Activated CD4-positive, alpha-beta T cell treated with anti-CD3 and anti-CD28 coated beads for 4 hours (primary cell): ENCODE measurements at places on chromosomes 6 and 20.
A peak's percentile ranks its signal among the peaks of the same experiment; 100 is the strongest.

GRCh38 chr20:20525756-20526155 lies 157.9 kb downstream of the INSM1 start:
- no peak for DNase-seq

GRCh38 chr6:134853111-134854055 lies 96.5 kb downstream of the ALDH8A1 start:
- DNase-seq = no peak

GRCh38 chr20:37202267-37202943 lies 23.1 kb upstream of the MROH8 start:
- DNase-seq = peak; percentile 21

DNA sequence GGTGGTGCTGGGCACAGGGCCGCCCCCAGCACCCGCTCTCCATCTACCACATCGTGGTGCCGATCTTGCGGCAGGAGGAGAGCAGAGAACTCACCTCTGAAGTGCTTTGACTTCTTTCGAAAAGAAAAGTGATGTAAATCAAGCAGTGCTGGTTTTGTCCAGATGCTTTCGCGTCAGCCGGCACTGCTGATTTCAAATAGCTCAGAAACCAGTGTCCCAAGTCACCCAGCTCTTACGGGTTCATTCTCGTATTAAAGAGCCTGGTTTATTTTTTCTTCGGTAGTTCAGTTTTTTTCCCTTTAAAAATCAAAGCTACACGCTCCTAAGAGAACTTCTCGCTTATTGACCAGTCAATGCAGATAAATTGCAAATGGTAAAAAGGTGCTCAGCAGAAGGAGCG lies 32.1 kb downstream of the MYT1 start:
- DNase-seq = no peak

- no peak for DNase-seq
These were observed 15.9 kb downstream of the GLYATL3 start for GRCh38 chr6:49515485-49516146.

DNA sequence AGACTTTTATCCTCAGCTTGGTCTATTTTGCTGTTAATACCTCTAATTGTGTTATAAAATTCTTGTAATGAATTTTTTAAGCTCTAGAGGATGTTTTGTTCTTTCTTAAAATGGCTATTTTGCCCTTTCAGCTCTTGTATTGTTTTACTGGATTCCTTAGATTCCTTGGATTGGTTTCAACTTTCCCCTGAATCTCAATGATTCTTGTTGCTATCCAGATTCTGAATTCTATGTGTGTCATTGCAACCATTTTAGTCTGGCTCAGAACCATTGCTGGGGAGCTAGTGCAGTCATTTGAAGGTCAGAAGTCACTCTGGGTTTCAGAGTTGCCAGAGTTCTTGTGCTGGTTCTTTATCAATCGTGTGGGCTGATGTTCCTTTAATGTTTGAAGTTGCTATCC lies 37.1 kb downstream of the OTOR start:
- DNase-seq = no peak

DNA sequence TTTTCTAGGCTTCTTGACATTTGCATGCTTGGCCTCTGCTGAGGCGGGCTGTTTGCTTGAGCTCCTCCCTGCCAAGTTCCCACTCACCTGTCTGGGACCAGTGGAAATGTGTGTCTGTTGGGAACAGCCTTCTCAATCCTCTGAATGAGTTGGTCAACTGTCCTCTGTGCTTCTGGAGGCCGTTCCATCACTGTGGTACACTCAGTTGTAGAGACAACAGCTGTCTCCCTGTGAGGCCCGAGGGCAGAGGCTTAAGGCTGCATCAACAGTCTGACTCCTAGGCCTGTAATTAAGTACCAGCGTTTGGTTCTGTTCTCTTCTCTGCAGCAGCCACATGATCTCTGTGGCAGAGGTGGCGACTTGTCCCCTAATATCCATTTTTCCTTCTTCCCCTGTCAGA lies 110.9 kb downstream of the CDC5L start:
- DNase-seq = no peak

GRCh38 chr6:36263390-36264000 lies 6.4 kb upstream of the PNPLA1 start:
- no peak for DNase-seq

- no peak for DNase-seq
These were observed 131.0 kb upstream of the BMP2 start for GRCh38 chr20:6636209-6637159.

GRCh38 chr6:151627689-151628444 lies 134.1 kb downstream of the CCDC170 start:
- DNase-seq = no peak

- DNase-seq = no peak
These were observed 32.4 kb upstream of the TGM6 start for GRCh38 chr20:2348336-2348735.

- no peak for DNase-seq
These were observed 47.4 kb downstream of the CYP39A1 start for GRCh38 chr6:46605091-46605797.

- DNase-seq = no peak
These were observed 64.2 kb downstream of the FGD2 start for GRCh38 chr6:37069639-37070038.

- DNase-seq = no peak
These were observed 242.1 kb downstream of the DLL1 start for GRCh38 chr6:170048615-170049256.
